DMS 273 treated with DMSO at 0.1 percent for 48 hours (cell line): ENCODE measurements at places on chromosomes 6 and 20.

GRCh38 chr6:42239333-42239732 lies 21.7 kb upstream of the MRPS10 start:
- peak; percentile 19 for DNase-seq

GRCh38 chr6:137830511-137830911 lies 36.5 kb upstream of the TNFAIP3 start:
- DNase-seq = no peak

DNA sequence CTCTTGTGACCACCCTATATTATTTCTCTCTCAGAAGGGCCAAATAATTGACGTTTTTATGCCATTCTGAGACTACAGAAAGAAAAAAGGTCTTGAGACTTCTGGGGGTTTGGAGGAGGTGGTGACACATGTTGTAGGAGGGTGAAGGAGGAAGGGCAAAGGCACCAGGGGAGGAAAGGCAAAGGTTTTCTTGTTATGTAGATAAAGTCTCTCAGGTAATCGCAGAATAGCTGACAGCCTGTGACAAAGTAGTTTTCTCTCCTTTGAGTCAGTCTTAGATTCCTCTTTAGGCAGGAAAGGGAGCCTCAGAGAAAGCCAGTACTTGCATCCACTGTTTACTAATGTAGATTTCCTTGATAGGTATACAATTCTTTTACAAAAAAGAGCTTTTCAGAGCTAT lies 23.6 kb downstream of the OR2B2 start:
- DNase-seq = no peak

GRCh38 chr6:169911264-169912263 lies 160.1 kb downstream of the ERMARD start:
- no peak for DNase-seq

DNA sequence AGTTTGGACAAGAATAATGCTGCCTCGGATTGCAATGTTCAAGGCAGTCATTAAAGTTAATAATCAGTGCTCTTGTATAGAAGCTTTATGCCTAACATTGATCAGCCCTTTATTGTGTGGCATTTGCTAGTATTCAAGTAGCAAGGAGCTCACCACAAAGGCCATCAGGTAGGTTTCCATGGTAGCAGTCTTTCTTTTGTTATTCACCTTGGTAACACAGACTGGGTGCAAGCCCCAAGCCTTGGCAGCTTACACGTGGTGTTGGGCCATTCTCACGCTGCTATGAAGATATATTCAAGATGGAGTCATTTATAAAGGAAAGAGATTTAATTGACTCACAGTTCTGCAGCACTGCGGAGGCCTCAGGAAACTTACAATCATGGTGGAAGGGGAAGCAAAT lies 149.3 kb downstream of the ADAT2 start:
- DNase-seq = no peak

GRCh38 chr6:48764286-48765044 lies 653.5 kb upstream of the PTCHD4 start:
- DNase-seq = no peak

DNA sequence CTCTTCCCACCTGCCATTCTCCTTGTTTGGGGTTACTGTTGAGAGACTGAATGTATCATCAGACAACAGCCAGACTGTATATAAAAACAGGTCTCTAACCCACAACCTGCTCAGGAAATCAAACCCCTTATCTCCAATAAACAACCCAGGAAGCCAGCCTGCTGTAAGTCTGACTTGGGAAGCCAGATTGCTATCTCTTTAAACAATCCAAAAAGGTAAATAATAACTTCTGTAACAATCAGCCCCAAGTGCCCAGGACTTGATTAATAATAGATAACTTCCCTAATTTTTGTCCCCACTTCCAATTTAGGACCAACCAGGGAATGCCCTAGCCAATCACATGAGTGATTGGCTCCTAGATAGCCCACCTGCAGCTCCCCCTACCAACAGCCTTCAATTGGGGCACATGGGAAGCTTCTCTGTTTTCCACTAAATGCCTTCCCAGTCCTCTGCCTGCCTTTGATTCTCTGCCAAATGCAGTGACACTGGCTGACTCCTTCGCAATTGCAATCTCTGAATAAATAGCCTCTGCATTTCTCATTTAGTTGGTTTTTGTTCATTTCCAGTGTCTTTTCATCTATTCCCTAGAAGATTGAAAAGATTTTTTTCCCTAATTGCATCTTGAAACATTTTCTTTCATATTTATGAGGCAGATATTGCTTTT lies 117.1 kb upstream of the TAB2 start:
- DNase-seq = no peak

DNA sequence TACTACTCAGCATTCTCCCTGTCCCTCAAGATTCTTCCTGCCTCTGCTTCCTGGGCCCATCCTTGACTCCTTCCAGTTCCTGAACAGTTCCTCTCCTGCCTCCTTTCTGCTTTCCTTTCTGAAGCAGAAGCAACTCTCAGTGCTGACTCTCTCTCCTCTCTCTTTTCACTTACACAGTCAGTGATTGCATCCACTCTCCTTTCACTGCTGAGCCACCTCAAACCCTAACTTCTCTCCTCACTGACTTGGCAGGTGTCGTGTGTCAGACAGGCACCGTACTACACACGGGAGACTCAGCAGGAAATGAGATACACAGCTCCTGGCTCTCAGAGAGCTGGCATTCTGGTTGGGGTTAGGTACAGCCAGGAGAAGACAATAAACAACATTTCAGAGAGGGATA lies 5.6 kb downstream of the ABHD16A start:
- DNase-seq = no peak

DNA sequence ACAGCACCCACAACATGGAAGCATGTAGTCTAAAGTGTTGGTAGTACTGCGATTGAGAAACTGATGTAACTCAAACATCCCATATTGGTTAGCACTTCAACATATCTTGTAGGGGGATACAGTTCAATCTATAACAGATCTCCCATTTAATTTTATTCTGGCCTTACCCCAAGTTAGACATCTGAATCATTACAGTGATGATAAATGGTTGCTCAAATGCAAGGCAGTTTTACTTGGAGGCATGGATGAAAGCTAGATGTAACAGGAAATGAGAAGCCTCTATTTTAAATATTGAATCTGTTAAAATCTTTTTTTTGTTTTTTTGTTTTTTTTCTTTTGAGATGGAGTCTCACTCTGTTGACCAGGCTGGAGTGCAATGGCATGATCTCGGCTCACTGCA lies 44.2 kb upstream of the FAM50B start:
- no peak for DNase-seq

GRCh38 chr6:6362056-6362840 lies 41.8 kb upstream of the F13A1 start:
- no peak for DNase-seq

- DNase-seq = no peak
Measured at GRCh38 chr6:56148488-56149186, 98.7 kb downstream of the COL21A1 start.

- DNase-seq = no peak
Measured at GRCh38 chr6:142235272-142235671, 66.5 kb upstream of the ADGRG6 start.

DNA sequence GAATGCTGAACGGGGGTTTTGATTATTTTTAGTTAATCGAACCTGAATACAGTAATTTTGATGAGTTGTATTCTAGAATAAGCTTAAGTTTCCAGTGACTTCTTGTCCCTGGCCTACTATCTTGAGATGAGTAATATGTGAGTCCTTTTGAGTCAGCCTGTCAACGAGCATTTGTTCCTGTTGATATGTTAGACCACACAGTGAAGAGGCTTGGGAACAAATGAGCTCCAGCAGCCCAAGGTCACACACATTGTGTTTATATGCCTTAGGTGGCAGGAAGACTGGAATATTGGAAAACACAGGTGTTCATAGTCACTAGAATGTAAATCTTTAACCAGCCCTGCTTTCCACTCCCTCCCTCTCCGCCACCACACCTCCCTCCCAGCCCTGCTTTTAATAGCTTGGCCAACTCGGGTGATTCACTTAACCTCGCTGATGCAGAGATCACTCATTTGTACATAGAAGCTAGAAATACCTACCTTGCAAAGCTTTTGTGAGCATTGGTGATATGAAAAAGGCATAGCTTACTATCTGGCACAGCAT lies 9.1 kb downstream of the SMPDL3A start:
- no peak for DNase-seq

- DNase-seq = no peak
Measured at GRCh38 chr6:87671555-87672029, 30.4 kb downstream of the AKIRIN2 start.

- DNase-seq = no peak
Measured at GRCh38 chr20:37706298-37706697, 12.5 kb downstream of the CTNNBL1 start.

DNA sequence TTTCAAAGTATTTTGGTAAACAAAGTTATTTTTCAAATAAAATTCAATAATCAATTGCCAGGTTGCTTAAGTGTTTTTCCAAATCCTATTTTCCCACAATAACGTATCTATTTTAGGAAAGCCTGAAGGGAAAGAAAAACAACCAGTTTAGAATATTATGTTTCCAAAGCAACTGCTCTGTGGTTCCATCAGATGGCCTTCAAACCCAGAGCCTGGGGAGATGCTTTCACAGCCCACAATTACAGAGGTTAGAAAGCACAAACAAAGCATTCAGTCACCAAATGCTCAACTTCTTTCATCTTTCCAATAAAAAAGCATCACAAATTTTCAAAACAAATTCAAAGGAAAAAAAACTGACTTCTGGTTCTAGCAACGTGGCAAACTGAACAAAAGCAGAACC lies 66.0 kb downstream of the ELOVL5 start:
- no peak for DNase-seq

DNA sequence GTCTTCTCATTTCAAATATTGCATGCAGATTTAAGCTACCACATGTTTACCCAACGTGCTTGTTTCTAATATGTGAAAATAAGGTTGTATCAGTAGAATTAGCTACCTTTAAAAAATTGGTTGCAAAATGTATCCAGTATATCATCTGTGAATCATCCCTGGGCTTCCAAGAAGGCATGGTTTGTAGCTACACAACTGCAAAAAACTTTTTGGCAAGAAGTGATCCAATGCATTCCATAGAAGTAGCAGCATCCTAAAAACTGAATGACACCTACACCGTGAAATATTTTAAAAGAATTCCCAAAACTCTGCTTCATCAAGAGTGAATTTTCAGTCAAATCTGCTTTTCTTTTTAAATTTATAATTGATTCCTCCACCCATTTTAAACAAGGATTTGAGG lies 89.1 kb downstream of the AIG1 start:
- DNase-seq = no peak

- DNase-seq = no peak
Measured at GRCh38 chr6:83183082-83183828, 9.8 kb downstream of the PGM3 start.

DNA sequence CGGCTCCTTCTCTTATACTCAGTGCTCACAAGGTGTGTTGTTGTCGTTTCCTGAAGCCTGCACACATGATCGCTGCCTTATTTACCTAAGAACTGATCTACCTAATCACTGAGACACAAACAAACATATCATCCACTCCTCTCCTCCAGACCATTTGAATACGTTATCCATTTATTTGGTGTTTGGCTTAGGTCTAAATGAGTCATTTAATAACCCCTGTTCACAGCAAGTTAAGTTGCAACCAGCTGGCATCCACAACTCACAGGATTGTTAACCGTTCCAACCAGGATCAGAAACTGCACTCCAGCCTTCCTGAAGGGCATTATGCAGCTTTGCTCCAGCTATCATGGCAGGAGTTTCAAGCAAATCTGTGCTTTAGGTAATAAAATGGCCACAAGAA lies 511.1 kb upstream of the MAP3K7 start:
- peak; percentile 28 for DNase-seq

- no peak for DNase-seq
Measured at GRCh38 chr6:136365776-136366354, 76.2 kb upstream of the BCLAF1 start.

DNA sequence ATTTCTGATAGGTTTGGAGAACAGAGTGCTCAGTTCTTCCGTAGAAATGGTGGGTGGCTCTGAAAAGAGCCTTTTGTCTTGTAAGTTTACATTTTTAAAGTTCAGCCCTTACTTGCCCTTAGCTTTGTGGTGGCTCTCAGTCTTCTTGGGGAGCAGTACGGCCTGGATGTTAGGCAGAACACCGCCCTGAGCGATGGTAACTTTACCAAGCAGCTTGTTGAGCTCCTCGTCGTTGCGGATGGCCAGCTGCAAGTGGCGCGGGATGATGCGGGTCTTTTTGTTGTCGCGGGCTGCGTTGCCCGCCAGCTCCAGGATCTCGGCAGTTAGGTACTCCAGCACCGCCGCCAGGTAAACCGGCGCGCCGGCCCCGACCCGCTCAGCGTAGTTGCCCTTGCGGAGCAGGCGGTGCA lies 19.5 kb downstream of the OR2B2 start:
- no peak for DNase-seq

DNA sequence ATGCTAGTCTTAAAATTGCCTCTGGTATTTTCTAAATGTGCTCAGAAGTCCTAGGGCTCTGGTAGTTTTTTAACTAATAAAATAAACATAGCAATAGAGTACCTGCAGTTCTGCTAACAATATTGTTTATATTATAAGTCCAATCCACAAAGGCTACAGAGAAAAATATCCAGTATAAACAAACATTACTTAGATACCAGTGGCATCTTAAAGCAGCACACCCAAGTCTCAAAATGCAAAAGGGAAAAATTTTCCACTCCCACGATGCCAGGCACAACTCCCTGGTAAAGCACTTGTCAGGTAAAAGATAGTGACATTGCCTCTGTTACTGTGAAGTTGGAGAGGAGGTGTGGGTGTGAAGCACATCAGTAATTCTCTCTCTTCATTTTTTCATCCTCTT lies 123.3 kb downstream of the OGFRL1 start:
- no peak for DNase-seq

DNA sequence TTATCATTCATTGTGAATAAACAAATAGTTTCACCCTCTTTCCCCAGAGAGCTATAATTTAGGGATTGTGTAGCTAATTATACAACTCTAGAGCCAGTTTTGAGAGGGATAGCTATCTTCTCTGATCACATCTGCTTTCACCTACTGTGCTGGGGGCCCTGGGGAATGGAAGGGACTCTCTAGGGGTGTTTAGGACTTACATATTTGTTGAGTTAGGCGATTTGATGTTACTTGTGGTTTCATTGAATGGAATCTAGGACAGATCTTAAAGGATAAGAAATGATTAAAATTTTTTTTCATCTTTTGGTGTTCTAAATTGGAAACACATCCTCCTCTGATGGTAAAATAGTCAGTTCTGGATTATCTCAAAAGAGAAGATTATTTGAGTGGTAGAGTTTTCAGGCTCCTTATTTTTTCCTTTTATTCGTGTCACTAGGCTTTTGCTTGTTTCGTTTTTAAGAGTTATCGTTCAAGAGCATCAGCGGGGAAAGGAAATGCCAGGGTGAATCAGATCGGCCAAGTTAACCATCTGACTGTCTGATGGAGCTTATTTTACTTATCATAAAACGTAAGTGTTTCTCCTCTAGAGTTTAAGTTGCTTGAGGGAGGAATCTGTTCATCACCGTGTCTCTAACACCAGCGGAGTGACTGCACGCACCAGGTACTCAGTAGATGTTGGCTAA lies 236.7 kb downstream of the FARS2 start:
- DNase-seq = no peak

- DNase-seq = no peak
Measured at GRCh38 chr6:73258721-73259120, 4.3 kb downstream of the KHDC1 start.

- no peak for DNase-seq
Measured at GRCh38 chr20:25005661-25006060, 13.1 kb upstream of the APMAP start.

- no peak for DNase-seq
Measured at GRCh38 chr6:113558966-113559365, 298.2 kb upstream of the MARCKS start.

GRCh38 chr6:145808239-145808638 lies 6.4 kb downstream of the FBXO30 start:
- DNase-seq = no peak

GRCh38 chr6:168200571-168201134 lies 118.9 kb downstream of the DACT2 start:
- no peak for DNase-seq
